Hematopoietic multipotent progenitor cell treated with erythropoietin and hydrocortisone succinate and interleukin-3 and kit ligand, for 6 days (in vitro differentiated cells): ENCODE measurements at places on chromosomes 11 and 22.

- peak; percentile 61 for DNase-seq
Observed at GRCh38 chr11:92941676-92942571, 27.5 kb upstream of the MTNR1B start.

- DNase-seq, result no peak
Observed at GRCh38 chr11:103623933-103624332, 412.5 kb upstream of the DDI1 start.

DNA sequence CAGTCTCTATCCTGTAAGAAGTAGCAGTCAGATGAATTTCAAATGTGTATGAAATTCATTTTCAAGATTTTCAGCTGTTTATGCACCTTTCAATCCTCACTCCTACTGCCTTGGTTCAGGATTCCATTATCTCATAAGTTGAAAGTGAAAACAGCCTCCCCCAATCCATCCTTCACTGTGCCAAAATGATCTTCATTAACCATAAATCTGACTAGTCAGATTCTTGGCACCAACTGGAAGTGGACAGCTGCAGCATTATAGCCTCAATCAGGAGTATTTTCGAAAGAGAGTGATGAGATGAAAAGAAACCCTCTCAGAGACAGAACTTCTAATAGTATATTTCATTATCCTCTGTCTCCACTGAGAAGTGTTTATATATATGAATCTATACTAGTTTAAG, 365.3 kb upstream of the PDGFD start:
- DNase-seq, result no peak

- no peak for DNase-seq
Observed at GRCh38 chr11:28799316-28799715, 691.1 kb downstream of the METTL15 start.

GRCh38 chr11:13928566-13929251, 33.8 kb upstream of the SPON1 start:
- DNase-seq, result no peak

- no peak for DNase-seq
Observed at GRCh38 chr11:44857490-44858090, 93.1 kb downstream of the TP53I11 start.

DNA sequence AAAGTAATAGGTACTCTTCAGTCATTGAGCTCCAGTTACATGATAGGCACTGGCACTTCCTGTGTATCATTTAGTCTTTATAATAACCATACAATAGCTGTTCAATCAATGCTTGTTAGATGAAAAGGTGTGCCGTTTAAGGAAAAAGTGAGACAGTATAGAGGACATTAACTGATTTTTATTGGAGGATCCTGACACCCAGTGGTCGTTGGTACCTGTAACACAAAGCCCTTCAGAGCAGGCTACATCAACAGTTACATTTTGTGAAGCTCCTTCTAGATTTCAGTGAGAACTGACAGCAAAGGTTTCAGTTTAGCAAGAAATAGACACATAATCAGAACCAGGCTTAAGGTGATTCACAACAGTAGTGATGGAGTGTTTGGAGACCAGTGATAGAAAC, 44.2 kb downstream of the CCDC81 start:
- peak; percentile 22 for DNase-seq

GRCh38 chr11:130710497-130711012, 205.7 kb downstream of the SNX19 start:
- DNase-seq, result no peak

DNA sequence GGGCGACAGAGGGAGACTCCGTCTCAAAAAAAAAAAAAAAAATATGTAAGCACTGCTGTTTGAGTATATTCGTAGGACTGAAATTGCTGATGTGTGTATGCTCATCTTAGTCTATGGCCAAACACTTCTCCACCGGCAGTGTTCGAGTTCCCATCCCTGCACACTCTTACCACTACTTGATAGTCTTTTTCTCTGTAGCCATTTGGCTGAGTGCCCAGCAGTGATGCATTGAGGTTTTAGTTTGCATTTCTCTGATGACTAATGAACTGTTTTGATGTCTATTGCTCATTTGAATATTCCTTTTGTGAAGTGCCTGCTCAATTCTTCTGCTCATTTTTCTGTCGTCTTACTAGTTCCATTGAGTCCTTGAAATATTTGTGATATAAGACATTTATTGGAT, 1.9 kb downstream of the TIRAP start:
- peak; percentile 94 for DNase-seq

DNA sequence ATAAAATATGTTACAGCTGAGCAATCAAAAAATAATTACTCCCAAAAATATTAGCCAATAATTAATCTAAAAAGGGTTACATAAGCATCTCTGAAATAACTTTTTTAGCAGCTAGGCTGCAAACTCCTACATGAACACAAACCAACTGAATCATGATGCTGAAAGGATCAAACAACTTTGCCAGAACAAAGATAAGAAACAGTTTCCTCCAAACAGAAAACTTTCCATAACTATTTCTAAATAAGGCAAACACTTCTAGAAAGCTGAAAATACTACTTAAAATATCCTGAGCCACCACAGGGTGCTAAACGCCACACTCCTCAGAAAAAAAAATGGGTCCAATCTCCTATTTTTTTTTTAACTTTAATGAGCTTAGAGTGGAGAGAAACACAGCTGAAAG, 68.6 kb upstream of the ARHGAP32 start:
- peak; percentile 9 for DNase-seq

DNA sequence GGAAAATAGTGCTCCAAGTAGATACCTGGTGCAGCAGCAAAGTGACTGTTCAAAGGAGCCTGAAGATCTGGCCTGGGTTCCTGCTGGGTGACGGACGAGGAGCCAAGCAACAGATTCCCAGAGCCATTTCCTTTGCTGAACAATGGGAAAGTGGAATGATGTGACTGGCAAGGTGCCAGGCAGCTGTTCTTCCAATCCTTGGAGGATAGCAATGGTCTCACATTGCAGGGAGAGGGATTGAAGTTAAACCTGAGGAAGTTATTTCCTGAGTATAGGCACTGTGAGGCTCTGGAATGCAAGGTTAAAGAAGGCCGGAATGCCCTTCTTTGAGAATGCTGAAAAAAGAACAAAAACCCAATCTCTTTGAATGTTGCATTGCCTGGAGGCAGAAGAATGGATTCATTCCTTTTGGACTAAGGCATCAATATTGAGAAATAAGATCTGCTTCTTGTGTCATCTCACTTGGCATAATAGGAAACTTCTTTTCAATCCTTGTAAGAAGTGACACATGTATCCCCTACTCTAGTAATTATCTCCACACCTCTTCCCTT, 223.8 kb downstream of the BLID start:
- DNase-seq, result no peak

DNA sequence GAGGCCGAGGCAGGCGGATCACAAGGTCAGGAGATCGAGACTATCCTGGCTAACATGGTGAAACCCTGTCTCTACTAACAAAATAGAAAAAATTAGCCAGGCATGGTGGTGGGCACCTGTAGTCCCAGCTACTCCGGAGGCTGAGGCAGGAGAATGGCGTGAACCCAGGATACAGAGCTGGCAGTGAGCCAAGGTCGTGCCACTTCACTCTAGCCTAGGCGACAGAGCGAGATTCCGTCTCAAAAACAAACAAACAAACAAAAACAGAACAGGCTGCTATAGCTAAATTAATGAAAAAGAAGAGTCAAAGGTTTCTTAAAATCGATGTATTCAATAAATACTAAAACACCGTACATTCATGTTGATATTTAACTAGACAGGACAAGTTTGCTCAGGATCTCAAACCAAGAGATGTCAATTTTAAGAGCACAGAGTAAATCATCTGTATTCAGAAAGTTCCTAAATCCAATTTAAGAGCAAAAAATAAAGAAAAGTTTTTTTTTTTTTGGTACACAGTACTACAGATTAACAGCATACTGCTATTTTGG, 59.9 kb downstream of the NUP98 start:
- DNase-seq, result no peak

DNA sequence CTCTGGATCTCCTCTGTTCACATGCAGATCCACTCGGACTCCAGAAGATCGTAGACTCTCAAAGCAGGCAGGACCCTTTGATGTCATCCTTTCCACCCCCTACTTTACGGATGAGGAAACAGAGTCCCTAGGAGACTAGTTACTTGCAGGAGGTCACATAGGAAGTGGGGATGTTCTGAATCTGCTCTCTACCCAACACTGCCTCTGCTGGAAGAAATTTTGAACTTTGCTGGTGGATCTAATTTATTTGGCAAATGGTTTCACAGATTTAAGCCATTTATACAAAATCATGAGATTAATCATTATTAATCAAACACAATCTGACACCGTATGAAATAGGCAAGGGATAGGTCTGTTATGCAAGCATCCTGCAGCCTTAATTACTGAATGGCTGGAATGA, 55.0 kb upstream of the USP47 start:
- peak; percentile 25 for DNase-seq

DNA sequence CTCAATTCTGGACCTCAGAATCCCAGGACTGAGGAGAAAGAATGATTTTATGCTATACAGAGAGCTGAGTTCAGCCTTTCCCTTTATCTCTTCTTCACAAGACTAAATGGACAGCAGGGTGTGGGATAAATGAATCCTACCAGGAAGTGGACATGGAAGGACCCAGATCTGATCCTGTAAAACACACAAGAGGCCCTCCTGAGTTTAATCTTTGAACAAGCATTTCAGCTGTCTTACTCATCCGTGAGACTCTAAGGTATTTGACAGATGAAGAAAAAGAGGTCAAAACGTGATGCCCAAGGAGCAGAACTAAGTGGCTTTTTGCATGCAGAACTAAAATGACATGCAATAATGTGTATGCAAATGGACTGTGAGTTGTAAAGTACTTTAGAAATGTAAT, 511.3 kb downstream of the DLG2 start:
- DNase-seq, result no peak

DNA sequence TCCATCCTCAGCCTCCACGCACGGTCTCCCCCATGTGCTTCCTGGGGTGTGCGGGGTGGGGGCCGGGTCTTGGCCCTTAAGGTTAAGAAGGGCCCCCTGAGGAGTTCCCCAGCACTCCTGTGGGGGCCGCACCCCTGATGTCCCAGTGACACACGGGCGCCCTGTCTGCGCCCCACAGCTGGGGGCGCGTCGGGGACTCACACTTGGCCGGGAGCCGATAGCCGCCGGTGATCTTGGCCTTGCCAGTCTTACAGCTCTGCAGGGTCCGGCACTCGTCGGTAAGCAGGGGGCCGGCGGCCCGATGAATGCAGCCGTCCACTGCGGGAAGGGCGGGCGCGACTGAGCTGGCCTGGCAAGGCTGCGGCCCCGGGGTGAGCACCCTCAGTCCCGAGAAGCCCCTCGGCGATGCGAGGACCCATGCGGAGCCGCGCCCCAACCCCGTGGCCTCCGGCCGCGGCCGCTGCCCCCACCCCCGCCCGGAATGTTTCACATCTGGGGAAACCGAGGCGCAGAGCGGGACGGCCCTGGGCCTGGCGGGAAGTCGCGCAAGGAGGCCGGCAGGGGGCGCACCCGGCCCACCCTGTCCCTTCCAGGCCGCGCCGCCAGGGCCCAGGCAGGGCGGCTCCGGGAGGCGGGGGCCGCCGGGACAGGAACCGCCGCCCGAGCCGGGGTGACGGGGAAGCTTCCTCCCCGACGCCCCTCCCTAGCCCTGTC, 13.9 kb downstream of the OTUB1 start:
- peak; percentile 87 for DNase-seq

DNA sequence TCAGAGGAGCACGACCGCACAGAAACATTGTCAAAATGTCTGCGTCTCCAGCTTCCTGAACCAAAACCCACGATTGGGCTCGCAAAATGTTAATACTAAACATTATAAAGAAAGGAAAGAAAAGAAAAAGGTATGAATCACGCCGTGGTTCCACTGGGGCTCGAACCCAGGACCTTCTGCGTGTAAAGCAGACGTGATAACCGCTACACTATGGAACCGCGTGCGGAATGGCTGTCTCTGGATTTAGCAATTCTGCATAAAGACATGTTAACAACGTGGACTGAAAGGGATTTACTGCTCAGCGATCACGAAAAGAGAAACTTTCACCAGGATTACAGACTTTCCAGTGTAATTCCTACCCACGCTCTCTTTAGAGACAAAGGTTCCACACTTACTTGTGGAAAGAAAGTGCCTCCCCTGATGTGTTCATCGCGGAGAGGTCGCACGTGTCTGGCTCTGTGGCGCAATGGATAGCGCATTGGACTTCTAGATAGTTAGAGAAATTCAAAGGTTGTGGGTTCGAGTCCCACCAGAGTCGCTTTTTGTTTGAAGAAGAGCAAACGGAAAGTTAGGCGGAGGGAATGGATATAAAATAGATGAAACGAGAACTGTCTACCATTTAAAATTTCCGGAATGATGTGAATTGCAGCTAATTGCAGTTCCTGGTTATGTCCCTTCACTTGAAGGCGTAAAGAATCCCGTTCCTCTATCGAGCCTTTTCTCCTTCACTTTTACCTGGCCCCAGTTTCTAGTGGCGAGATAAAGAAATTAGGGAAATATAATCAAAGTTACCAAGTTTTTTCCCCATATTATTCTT, 39.7 kb downstream of the OR4D9 start:
- DNase-seq, result peak; percentile 96
